Thymus (tissue), 14 donors: ENCODE measurements at places on chromosomes 7 and 10.

- DNase-seq = no peak
- no peak overlapping the region for H3K27ac ChIP-seq
- no peaks in the 10 kb centered on the region for H3K27me3 ChIP-seq
- H3K36me3 ChIP-seq = no peaks in the 10 kb centered on the region
- no peak overlapping the region for H3K4me3 ChIP-seq
- no peaks in the 10 kb centered on the region for H3K4me1 ChIP-seq
Measured at GRCh38 chr7:159317294-159317693, 172.6 kb upstream of the VIPR2 start.

DNA sequence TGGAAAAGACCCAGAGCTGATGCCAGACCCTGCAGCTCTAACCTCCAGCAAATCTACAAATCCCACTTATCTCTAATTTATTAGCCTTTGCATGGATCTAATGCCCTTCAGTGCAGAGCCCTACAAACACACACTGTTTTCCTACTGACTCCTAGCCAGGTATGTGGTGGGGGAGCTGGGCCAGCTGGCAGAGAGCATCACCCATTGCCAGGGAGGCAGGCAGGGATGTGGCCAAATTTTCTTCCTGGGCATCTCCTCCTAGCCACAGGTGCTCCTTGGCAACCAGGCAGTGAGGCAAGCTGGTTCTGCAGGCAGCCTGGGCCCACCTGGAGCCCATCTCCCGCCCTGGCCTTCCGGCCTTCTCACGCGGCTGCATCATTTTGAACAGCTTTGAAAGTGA, 55.9 kb upstream of the EMX2 start:
- H3K4me3 ChIP-seq = no peak overlapping the region
- H3K4me1 ChIP-seq = no peaks in the 10 kb centered on the region
- no peak for DNase-seq
- H3K36me3 ChIP-seq = no peaks in the 10 kb centered on the region

GRCh38 chr7:127809261-127809702, 157.3 kb downstream of the SND1 start:
- H3K27me3 ChIP-seq = no peaks in the 10 kb centered on the region
- H3K36me3 ChIP-seq = peaks cover 17% of the 10 kb centered on the region
- no peaks in the 10 kb centered on the region for H3K4me1 ChIP-seq
- H3K4me3 ChIP-seq = no peak overlapping the region

DNA sequence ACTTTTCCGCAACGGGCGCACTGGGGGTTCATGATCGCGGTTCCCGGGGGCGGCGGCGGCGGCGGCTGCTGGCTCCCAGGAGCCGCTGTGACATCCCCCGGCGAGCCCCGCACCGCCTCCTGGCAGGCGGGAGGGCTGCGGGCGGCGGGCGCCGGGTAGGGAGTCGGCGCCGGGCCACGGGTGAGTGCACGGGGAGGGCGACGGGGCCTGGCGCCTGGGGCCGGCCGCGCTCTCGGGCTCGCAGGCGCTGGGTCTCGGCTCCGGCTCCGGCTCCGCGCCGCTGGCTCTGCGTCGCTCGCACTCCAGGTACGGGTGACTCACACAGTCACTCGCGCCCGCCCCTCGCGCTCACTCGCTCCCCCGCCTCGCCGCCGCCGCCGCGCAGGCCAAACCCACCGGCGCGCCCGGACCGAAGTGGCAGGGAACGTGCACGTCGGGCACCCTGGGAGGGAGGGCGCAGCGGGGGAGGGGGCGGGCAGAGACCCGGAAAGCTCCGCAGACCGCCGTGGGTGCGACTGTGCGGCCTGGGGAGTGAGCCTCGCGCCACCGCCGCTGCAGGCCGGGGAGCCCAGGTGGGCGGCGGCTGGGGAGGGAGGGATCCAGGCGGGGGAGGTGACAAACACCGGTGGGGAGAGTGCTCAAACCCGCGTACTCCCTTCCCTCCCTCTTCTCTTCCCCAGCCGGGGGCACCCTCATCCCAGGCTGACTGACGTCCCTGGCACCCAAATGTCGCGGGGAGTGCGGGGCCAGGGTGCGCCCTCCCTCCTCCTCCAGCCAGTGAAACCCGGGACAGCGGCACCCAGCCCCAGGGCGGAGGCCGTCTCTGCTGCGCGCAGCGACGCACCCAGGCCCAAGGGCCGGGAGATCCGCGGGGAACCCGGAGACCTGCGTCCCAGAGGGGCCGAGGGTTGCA, 276.9 kb upstream of the NEBL start:
- H3K27me3 ChIP-seq = peaks cover 42% of the 10 kb centered on the region
- H3K36me3 ChIP-seq = no peaks in the 10 kb centered on the region
- H3K4me3 ChIP-seq = peak overlapping the region; percentile 8
- no peak overlapping the region for H3K27ac ChIP-seq
- DNase-seq = peak; percentile 34

DNA sequence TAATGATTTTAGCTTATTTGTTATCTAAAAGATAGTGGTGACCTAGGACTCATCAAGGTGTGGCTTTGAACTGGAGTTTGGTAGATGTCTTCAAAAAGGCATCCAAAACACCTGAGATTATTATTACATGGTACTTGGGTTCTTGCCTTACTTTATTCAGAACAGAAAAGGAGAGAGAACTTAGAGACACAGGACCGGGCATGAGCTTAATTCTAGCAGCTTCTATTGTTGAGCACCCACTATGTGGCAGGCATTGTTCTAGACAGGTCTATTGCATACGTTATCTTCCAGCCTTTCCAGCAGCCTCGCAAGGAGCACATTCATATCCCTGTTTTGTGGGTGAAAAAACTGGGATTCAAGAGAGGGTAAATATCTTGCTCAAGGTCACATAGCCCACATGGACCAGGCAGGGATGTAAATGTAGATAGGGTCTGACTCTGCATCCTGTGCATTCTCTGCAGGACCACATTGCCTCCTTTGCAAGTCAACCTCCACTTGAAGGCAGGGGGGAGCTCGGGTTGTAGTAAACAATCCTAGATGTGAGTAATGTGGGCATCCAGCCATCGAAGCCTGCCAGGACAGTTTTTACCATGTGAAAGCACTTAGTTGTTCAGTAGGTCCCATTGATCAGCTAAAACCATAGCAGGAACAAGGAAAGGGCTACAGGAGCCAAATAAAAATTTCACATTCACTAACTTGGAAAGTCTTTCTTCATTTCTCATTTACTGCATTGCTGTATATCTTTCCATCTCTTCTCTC, 551.4 kb downstream of the LRMDA start:
- H3K36me3 ChIP-seq = no peaks in the 10 kb centered on the region
- H3K27ac ChIP-seq = no peak overlapping the region
- DNase-seq = no peak
- H3K4me1 ChIP-seq = no peaks in the 10 kb centered on the region
- no peak overlapping the region for H3K4me3 ChIP-seq

- no peak for DNase-seq
- no peaks in the 10 kb centered on the region for H3K27me3 ChIP-seq
- no peaks in the 10 kb centered on the region for H3K4me1 ChIP-seq
- no peak overlapping the region for H3K27ac ChIP-seq
- no peak overlapping the region for H3K4me3 ChIP-seq
Measured at GRCh38 chr7:10474048-10474447, 499.6 kb upstream of the PHF14 start.

- H3K27ac ChIP-seq = no peak overlapping the region
- no peaks in the 10 kb centered on the region for H3K36me3 ChIP-seq
- no peaks in the 10 kb centered on the region for H3K27me3 ChIP-seq
- H3K4me3 ChIP-seq = no peak overlapping the region
- H3K4me1 ChIP-seq = no peaks in the 10 kb centered on the region
Measured at GRCh38 chr10:3987143-3987974, 202.3 kb upstream of the KLF6 start.

DNA sequence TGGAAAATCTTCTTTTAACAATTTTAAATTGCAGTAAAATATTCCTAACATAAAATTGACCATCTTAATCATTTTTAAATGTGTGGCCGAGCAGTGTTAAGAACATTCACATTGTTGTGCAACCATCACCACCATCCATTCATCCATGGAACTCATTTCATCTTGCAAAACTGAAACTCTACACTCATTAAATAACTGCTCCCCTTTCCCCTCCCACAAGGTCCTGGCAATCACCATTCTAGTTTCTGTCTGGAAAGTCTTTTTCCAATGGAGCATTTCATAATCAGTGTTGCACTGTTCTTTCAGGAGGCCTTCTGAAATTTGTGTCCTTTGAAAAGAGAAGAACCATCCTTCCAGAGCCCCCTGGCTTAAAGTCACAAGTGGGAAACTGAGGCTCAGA, 233.1 kb downstream of the PLXNA4 start:
- no peaks in the 10 kb centered on the region for H3K36me3 ChIP-seq
- no peak overlapping the region for H3K27ac ChIP-seq
- no peak overlapping the region for H3K4me3 ChIP-seq
- no peaks in the 10 kb centered on the region for H3K4me1 ChIP-seq
- no peak for DNase-seq

DNA sequence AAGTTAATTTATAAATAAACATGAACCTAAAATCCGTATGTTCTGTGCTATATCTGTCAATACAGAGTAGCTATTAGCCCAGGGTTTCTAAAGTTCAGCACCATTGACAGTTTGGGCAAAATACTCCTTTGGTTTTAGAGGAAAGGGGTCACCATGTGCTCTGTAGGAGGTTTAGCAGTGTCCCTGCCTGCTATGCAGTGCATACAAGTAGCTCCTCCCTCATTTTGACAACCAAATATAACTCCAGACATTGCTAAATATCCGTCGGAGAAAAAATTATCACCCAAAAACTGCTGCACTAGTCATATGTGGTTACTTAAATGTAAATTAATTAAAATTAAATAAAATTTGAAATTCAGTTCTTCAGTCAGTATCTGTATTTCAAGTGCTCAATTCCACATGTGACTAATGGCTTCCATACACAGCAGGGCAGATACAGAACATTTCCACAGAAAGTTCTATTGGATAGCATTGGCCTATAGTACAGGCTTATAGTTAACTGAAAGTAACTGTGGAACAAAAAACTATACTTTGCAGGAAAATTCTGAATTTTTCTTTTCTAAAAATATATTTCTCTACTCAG, 6.4 kb downstream of the UPF2 start:
- no peak for DNase-seq
- peaks cover 20% of the 10 kb centered on the region for H3K36me3 ChIP-seq
- H3K4me3 ChIP-seq = no peak overlapping the region
- no peaks in the 10 kb centered on the region for H3K27me3 ChIP-seq

- no peak overlapping the region for H3K27ac ChIP-seq
- no peaks in the 10 kb centered on the region for H3K4me1 ChIP-seq
- H3K36me3 ChIP-seq = no peaks in the 10 kb centered on the region
- no peak overlapping the region for H3K4me3 ChIP-seq
- H3K27me3 ChIP-seq = no peaks in the 10 kb centered on the region
Measured at GRCh38 chr10:90274721-90275468, 573.5 kb downstream of the KIF20B start.

DNA sequence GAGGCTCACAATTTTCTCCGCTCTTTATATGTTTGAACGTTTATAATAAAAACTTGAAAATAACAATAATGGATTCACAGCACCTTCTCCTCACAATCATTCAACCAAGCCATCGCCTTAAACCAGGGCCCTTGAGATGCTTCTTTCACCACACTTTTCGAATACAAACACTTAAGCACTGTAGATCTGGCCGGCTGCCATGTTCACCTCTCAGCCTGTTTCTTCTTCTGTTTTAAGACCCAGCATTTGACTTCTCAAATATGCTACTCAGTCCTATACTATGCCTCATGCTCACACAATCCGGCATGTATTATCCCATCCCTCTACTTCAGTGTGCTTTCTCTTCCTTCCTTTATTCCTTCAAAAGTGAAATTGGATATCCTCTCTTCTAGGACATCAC, 280.6 kb downstream of the TFEC start:
- no peaks in the 10 kb centered on the region for H3K36me3 ChIP-seq
- no peak for DNase-seq
- no peaks in the 10 kb centered on the region for H3K27me3 ChIP-seq
- H3K4me1 ChIP-seq = no peaks in the 10 kb centered on the region
- H3K4me3 ChIP-seq = no peak overlapping the region
- H3K27ac ChIP-seq = no peak overlapping the region

- no peak for DNase-seq
- H3K4me1 ChIP-seq = no peaks in the 10 kb centered on the region
- no peaks in the 10 kb centered on the region for H3K36me3 ChIP-seq
- H3K4me3 ChIP-seq = no peak overlapping the region
Measured at GRCh38 chr10:128143531-128143930, 17.3 kb upstream of the MKI67 start.

GRCh38 chr10:103197174-103197573, 4.1 kb upstream of the NT5C2 start:
- H3K36me3 ChIP-seq = no peaks in the 10 kb centered on the region
- no peaks in the 10 kb centered on the region for H3K27me3 ChIP-seq
- peaks cover 3% of the 10 kb centered on the region for H3K4me1 ChIP-seq
- no peak overlapping the region for H3K4me3 ChIP-seq
- no peak overlapping the region for H3K27ac ChIP-seq

DNA sequence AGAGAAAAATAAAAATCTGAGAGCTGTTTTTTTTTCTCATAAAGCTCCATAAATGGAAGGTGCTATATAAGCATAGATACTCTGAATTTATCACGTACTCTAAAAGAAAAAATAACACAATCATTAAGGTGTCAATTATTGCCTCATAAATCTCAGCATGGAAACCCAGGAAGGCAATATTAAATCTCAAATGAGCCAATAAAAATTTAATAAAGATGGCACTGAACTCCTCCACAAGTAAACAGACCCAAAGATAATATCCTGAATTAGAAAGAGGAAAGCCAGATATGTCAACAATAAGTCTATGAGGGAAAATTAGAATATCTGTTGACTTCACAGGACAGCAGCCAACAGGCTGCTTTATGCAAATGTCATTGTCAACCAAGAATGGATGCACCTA, 66.5 kb downstream of the CDK6 start:
- peaks cover 14% of the 10 kb centered on the region for H3K4me1 ChIP-seq
- no peak overlapping the region for H3K4me3 ChIP-seq
- H3K36me3 ChIP-seq = peaks cover 55% of the 10 kb centered on the region
- no peak for DNase-seq

- H3K27ac ChIP-seq = peak overlapping the region; percentile 38
- H3K27me3 ChIP-seq = no peaks in the 10 kb centered on the region
- H3K4me1 ChIP-seq = peaks cover 55% of the 10 kb centered on the region
- no peak overlapping the region for H3K4me3 ChIP-seq
Measured at GRCh38 chr10:132445516-132446194, 48.7 kb downstream of the PWWP2B start.

DNA sequence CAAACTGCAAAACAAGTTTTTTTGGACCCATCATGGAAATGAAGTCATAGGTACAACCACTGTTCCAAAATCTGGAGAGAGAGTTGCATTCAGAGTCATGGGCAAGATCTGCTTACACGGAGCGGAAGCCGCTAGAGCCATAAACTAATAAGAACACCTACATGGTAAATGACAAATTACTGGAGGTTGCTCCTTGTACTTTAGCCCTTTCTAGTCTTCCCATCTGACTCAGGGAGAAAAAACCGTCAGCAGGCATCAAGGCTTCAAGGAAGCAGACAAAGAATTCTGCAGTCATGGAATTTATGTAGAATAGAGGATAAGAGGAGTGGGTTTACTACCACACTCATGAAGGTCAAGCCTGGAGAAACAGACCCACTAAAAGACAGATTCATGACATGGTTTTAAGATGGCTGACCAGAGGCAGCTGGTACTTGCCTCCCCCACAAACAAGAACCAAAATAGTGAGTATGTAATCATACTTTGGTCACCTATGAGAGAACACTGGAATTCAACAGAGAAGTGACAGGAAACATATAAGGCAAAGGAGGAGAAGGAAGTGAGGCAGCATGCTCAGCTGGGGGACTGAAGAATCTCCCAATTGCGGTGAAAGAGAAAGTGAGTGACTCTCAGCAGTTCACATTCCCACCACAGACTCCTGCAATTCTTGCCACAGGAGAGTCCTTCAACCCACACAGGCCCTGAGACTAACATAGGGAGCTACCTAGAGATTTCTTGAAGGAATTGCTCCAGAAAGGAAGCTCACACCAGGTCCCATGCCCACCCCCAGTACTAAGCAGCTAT, 42.4 kb upstream of the ASAH2 start:
- H3K4me1 ChIP-seq = no peaks in the 10 kb centered on the region
- DNase-seq = no peak
- H3K4me3 ChIP-seq = no peak overlapping the region
- H3K36me3 ChIP-seq = no peaks in the 10 kb centered on the region
